A549 (cell line): ENCODE measurements at places on chromosomes 12 and 14. TPM values are rescaled to one million over a fixed set of nuclear protein-coding genes. Genes with fewer than 3 reads are reported as not detected.

Gene TRIM9
- polyA plus RNA-seq, result 4.8 to 5.7 TPM (median 5.4 TPM) in 3 replicates

DNA sequence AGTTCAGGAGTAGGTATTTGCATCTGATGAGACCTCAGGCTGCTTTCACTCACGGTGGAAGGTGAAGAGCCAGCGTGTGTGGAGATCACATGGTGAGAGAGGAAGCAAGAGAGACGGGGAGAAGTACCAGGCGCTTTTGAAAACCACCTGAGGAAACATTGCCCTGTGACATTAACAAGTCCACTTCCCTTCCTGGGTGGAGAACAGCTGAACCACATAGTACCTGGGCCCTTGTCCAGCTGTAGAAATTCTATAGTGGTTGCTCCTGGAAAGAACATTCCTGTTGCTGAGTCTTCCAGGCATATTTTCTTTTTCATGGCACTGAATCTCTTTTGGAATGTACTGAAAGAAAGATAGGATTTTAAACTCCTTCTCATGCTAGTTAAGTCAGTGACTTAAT, 87.3 kb upstream of the RIN3 start:
- no peak for DNase-seq

- DNase-seq, result peak; percentile 16
These were observed 27.7 kb upstream of the RNU6-8 start for GRCh38 chr14:32230695-32231280.

Gene ACIN1
- 144 to 150 TPM (median 147 TPM) in 3 replicates for polyA plus RNA-seq

Gene RPAP3
- polyA plus RNA-seq, result 49.1 to 51.6 TPM (median 49.5 TPM) in 3 replicates

DNA sequence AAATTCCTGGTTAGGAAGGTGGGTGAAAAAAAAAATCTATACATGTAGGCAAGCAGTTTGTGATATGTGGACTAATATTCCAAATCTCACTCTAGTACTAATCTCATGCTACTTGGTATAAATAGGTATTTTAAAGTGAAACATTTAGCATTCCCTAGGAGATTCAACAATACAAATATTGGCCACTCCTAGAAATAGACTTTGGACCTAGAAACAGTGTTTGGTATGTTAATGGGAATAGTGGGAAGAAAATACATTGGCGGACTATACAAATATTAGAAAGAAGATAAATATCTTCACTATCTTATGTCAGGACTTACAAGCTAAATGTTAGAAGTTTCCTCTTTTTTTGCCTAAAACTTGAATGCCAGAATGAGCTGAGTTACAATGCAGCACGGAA, 28.2 kb downstream of the HIGD1C start:
- peak; percentile 18 for DNase-seq
